ENCODE measurements at places on chromosomes 6 and 20.

DNA sequence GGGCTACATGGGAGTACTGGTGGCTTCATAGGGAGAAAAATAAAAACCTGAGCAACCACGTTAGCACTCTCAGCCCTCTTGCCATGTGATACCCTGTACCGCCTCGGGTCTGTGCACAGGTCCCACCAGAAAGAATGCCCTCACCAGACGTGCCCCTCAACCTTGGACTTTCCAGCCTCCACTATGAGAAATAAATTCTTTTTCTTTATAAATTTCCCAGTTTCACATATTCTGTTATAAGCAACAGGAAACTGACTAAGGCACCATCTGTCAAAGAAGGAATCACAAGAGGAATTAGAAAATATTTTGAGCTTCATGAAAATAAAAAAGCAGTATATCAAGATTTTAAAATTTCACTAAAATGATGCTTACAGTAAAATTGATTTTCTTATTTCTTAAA, 168.4 kb upstream of the BMP5 start:
- no peak for DNase-seq

- no peak for DNase-seq
Measured at GRCh38 chr6:164845773-164846172, 463.6 kb downstream of the C6orf118 start.

GRCh38 chr20:11008444-11009033, 334.7 kb upstream of the JAG1 start:
- DNase-seq, result no peak

GRCh38 chr20:32934580-32934979, 69.7 kb downstream of the SUN5 start:
- DNase-seq, result no peak

GRCh38 chr6:91317247-91317835, 730.5 kb upstream of the MAP3K7 start:
- DNase-seq, result no peak

DNA sequence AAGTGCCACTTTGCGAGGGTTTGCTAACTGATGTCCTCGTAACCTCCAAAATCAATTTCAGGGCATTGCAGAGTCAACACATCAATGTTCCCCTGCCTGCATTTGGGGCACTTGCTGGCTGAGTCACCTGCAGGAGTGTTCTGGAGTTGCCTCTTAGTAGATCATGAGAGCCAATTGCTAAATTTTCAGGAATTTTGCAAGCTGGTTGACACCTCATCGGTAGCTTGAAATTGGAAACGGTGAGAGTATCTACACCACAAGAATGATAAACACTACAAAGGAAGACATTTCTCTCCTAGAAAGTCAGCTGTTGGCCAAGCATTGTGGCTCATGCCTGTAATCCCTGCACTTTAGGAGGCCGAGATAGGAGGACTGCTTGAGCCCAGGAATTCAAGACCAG, 10.8 kb upstream of the BFSP1 start:
- DNase-seq, result no peak

DNA sequence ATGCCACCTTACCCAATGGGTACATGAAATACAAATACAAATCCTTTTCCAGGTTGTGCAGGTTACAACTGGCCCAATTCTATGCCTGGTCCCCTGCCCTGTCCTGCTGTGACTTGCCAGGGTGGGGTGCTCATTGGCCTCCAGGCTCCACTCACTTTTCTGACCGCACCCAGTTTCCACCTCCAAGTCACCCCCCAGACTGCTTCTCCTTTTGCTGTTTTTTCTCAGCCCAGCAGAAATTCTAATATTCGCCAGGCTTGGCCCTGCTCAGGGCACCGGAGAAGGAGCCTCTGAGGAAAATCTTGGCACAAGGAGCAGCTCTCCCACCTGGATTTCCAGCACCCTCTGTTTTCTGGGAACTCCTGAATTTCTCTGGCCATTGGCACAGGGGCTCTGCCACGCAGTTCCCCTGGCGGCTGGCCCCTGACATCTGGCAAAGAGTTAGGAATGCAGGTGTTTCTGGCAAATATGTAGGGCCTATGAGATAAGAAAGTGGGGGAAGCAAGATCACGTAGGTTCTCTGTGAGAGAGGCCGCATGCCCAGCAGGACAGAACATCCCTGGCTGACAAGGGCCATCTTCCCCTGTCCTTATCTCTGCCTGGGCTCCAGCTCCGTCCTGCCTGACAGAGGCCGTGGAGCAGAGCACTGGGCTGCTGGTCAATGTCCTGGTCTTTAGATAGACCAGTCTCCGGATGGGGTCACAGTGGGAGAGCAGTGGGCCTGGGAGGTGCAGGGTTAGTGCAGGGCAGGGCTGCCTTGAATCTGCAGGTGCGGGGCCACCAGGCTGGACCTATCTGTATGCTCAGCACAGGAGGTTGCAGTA, 2.9 kb upstream of the RAET1E start:
- DNase-seq, result no peak

DNA sequence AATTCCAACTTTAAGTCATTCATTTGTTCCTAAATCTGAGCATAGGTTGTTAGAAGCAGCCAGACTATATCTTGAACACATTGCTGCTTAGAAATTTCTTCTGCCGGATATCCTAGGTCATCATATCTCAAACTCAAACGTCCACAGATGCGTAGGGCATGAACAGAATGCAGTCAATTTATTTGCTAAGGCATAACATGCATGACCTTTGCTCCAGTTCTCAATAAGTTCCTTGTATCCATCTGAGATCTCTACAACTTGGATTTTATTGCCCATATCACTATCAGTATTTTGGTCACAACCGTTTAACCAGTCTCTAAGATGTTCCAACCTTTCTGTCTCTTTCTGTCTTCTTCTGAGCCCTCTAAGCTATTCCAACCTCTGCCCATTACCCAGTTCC, 210.9 kb upstream of the MANEA start:
- no peak for DNase-seq

DNA sequence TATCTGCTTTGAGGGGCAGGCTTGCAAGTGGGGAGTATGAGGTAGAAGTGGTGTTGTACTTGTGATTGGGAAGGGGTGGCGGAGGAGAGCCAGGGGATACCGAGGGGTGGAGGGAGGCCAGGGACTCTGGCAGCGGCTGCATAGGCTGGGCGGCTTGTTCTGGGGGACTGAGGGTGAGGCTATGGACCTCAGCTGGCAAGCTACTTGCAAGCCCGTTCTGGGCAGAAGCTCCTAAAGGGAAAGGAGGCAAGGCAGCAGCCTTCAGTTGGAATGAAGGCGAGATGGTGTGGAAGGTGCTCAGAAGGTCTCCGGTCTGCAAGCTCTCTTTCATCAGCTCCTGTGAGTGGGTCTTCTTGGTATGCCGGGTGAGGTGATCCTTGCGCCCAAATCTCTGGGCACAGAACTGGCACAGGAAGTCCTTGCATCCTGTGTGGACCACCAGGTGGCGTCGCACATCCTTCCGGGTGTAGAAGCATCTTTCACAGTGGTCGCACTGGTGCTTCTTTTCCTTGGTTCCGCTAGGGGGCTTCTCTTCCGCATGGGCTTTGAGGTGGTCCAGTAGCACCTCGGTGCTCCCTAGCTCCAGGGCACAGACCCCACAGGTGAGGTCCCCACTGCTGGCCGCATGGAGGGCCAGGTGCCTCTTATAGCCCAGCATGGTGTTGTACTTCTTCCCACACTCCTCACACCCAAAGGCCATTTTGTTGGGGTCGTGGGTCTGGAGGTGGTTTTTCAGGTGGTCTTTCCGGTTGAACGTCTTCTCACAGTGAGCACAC, 66.0 kb downstream of the PLAGL1 start:
- peak; percentile 50 for DNase-seq

GRCh38 chr6:108616973-108617372, 56.3 kb downstream of the FOXO3 start:
- DNase-seq, result no peak

- no peak for DNase-seq
Measured at GRCh38 chr6:148414836-148415235, 72.2 kb downstream of the SASH1 start.

- no peak for DNase-seq
Measured at GRCh38 chr6:12436224-12436623, 146.1 kb downstream of the EDN1 start.

DNA sequence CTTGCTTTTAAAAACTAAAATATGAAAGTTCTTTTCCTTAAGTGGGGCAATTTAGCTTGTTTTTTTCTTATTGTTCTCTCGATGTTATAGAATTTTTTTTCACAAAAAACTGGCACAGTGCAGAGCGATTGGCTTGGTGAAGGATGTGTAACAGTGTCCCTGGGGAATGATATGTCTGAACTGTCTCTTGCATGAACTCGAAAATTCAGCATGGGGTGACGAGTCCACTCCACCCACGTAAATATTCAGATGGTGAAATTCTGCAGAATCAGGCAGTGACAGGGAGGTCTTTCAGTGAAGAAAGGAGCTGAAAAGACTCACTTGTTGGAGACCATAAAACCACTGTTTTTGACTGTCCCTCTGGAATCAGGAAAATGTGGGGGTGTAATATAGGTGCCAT, 505.3 kb downstream of the MMUT start:
- DNase-seq, result no peak

GRCh38 chr6:133834472-133835170, 54.3 kb upstream of the TCF21 start:
- no peak for DNase-seq

DNA sequence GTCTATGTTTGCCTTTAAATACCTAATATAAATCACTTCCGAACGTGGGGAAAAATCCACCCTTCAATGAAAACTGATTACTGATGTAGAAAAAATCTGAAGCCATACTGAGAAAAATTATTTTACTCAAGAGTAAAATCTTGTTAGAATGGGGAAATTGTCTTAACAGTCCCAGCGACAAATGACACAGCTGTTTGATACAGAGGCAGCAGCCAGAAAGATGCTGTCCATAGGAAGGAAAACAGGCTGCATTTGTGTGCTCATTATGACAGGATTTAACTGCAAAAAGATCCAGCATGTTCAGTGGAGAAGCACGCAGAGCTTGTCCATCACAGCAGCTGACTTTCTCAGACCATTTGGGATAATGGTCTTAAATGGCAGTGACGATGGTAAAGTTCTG, 443.0 kb downstream of the TFAP2B start:
- DNase-seq, result no peak

GRCh38 chr6:128558021-128558420, 37.6 kb upstream of the PTPRK start:
- no peak for DNase-seq

DNA sequence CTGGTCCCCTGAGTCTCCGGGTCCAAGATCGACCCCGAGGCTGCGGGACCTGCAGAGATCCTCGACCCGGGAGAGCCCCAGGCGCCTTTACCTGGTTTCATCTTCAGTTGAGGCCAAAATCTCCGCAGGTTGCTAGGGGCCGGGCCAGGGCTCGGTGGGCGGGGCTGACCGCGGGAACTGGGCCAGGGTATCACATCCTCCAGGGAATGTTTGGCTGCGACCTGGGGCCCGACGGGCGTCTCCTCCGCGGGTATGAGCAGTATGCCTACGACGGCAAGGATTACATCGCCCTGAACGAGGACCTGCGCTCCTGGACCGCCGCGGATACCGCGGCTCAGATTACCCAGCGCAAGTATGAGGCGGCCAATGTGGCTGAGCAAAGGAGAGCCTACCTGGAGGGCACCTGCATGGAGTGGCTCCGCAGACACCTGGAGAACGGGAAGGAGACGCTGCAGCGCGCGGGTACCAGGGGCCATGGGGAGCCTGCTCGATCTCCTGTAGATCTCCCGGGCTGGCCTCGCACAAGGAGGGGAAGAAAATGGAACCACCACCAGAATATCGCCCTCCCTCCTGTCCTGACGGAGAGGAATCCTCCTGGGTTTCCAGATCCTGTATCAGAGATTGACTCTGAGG, 53.8 kb upstream of the POLR1H start:
- DNase-seq, result peak; percentile 2

- DNase-seq, result no peak
Measured at GRCh38 chr6:63349401-63349800, 29.6 kb upstream of the LGSN start.
